ENCODE measurements at places on chromosomes 7 and 10. TPM values are rescaled to one million over a fixed set of nuclear protein-coding genes. Genes with fewer than 3 reads are reported as not detected.

DNA sequence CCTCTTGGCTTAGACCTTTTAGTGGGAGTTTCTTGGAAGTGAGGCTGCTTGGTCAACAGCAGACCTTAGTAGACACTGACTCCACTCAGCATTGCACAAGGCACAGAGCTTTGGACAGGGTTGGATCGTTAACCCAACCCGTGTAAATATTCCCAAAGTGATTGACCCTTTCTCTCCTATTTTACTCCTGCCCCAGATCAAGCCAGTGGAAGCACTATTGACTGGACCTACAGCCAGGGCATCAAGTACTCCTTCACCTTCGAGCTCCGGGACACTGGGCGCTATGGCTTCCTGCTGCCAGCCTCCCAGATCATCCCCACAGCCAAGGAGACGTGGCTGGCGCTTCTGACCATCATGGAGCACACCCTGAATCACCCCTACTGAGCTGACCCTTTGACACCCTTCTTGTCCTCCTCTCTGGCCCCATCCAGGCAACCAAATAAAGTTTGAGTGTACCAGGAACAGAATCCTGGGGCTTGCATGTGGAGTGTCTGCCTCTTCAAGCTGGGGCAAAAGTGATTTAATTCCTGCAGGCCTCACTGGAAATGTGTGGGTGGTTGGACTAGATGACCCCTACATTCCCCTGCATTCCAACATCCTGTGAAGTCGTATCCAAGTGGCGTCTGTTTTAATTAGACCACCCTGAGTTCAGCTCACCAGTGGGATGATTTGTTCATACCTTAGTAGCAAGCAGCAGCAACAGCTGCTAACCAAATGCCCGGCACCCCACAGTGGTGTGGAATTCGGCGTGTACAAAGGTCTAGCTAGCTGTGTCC, 7.5 kb downstream of the CPA1 start:
- DNase-seq = no peak

- DNase-seq = no peak
Observed at GRCh38 chr10:86287966-86288579, 78.5 kb downstream of the GRID1 start.

- no peak for DNase-seq
Observed at GRCh38 chr7:151218170-151218569, 7.9 kb upstream of the H2BK1 start.

Gene RPEL1
- not detected for total RNA-seq

DNA sequence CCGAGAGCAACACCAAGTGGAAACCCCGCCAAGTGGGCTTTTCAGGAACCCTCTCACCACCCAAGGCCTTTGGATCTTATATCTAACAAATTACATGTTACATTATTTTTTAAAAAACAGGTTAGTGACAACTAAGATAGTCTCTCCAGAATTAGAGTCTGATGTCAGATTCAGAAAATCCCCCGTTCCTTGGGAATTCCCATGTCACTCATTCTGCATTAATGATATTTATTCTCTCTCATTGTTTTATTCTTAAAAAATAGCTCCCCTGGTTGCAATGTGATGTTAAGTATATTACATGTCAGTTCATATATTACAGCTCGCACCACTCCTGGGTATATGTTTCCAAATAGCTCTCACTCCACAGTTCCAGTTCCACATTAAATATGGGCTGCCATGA, 81.8 kb downstream of the WNT2 start:
- no peak for DNase-seq

- DNase-seq = no peak
Observed at GRCh38 chr10:17981766-17982380, 30.2 kb downstream of the SLC39A12 start.

Gene RNF148
- 0.71 TPM for total RNA-seq

Gene CHST3
- total RNA-seq = 48.6 TPM

DNA sequence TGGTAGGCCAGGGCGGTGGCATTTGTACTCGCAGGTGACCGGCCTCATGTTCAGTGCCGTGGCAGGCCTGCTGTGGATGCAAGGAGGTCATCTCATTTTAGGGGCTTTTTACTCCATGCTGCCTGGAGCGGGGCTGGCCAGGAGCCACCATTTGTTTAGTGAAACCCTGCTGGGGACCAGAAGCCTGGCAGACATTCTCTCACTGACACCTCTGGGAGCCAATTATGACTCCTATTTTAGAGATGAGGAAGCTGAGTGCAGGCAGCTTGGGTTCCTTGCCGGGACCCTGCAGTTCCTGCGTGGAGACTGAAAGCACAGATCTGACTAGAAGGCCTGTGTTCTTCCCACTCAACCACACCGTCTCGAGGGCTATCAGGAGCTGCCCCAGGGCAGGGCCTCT, 186.6 kb downstream of the FANK1 start:
- DNase-seq = no peak

Data from kidney epithelial cell (primary cell).